ENCODE measurements at places on chromosomes 6 and 20.

GRCh38 chr20:58697867-58698703, 5.5 kb downstream of the NPEPL1 start:
- DNase-seq: no peak

DNA sequence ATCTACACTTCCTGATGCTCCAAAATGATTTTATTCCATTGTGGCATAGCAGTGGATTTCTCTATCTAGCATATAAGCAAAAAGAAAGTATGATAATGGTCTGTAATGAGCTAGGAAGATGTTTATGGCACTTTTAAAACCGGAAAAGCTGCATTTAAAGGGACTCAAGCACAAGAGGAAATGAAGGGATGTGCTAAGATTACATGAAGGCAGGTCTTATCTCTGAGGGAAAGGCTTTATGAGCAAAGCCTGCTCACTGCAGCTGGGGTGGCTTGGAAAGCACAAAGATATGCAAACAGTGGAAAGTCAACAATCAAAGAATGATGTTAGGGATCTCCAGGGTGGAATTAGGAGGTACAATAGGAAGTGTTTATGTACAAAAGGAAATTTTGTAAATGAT, 138.2 kb downstream of the TENT5A start:
- DNase-seq: peak; percentile 60

DNA sequence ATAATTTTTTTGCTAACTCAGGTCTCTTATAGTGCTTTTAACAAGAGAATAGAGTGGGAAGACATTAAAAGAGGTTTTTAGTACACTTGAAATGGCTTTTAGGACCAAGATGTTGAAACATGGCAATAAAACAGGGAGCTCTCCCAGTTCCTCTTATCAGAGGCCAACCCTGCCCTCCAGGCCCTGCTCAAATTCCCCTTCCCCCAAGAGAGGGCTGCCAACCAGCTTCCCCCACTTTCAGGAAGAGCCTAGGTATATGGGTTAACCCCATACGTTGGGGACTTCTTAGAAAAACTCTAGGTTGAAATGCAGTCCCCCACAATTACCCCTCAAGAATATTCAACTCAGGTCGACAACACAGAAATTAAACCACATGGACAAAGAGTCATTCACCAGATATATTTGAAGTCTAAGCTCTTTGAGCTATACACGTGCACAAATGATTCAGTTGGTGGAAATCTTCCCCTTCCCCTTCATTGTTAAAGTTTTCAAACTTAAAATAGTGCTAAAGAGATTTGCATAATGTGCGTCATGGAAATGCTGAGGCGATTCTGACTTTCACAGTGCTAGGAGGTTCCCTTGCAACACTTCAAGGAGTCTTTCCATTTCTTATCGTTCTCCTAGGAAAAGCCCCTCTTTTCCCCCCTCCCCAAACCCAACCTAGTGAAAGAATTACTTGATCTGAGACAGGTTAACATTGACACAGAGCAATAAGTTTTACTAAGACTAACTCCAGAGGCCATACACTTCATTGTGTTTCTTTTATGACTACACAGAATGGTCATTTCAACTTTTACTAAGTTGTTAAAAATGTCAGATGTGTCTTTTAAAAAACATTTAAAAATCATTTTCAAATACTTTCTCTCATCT, 49.8 kb upstream of the ENPP5 start:
- no peak for DNase-seq

DNA sequence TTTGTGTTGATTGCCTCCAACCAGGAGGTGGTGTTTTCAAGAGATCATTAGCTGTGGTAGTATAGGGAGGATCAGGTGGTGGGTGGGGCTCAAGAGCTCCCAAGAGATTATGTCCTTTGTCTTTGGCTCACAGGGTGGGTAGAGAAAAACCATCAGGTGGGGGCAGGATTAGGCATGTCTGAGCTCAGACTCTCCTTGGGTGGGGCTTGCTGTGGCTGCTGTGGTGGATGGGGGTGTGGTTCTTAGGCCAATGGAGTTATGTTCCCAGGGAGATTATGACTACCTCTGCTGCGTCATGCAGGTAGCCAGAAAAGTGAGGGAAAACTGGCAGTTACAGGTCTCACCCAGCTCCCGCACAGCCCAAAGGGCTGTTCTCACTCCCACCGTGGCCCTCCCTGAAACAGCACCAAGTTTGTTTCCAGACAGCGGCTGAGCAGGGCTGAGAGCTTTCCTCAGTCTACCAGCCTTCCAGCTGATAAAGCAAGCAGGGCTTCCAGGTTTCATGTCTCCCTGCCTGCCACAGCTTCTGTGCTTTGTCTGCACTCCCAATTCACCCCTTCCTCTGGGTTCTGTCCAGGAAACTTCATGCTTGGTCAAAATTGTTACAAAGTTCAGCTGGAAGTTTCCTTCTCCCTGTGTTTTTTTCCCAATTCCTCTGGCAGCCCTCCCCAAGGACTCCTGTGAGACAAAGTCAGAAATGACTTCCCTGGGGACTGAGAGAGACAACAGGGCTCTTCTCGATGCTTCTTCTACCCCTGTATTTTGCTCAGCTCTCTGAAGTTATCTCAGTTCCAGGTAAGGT, 481.1 kb upstream of the MAN1A1 start:
- no peak for DNase-seq

GRCh38 chr6:4371207-4371921, 236.0 kb upstream of the ECI2 start:
- no peak for DNase-seq

GRCh38 chr6:153927867-153928266, 111.2 kb upstream of the OPRM1 start:
- no peak for DNase-seq

- no peak for DNase-seq
Measured at GRCh38 chr6:87663434-87663833, 38.6 kb downstream of the AKIRIN2 start.

DNA sequence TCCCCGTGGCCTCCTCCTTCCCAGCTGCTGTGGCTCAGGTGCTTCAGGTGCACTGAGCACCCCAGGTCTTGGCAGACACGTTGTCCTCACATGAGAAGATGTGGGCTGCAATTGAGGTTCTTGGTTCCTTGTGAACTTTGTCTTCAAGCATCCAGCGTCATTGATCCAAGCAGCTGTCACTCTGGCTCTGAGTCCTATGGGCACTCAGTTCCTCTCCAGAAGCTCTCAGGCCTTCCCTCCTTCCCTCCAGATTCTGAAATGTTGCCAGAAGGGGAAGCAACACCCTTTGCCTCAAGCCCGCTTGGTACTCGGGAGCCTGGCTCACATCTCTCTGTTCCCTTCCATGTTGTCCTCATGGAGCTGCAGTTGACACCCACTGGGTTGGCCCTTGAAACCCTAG, 8.4 kb upstream of the MRGBP start:
- no peak for DNase-seq
